ENCODE measurements at places on chromosomes 6 and 20. TPM values are rescaled to one million over a fixed set of nuclear protein-coding genes. Genes with fewer than 3 reads are reported as not detected.
A peak's percentile ranks its signal among the peaks of the same experiment; 100 is the strongest.

DNA sequence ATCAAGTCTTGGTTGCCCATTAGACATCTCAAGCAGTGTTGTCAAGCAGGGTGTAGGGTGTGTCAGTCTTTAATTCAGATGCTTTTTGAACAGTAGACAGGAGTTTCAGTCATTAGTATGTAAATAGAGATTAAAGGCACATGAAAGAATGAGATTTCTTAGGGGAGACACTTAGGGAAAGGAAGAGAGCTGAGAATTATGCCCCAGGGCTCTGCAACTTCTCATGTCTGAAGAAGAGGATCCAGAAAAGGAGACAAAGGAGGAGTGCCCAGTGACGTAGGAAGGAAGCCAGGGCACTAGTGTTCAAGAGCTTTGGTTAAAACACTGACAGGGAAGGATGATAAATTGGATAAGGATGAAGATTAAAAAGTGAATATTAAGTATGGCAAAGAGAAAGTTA is 569.7 kb downstream of the NKAIN2 start:
- DNase-seq = no peak

GRCh38 chr6:166998256-166999144 is 697 bp upstream of the CEP43 start:
- DNase-seq = peak; percentile 79

DNA sequence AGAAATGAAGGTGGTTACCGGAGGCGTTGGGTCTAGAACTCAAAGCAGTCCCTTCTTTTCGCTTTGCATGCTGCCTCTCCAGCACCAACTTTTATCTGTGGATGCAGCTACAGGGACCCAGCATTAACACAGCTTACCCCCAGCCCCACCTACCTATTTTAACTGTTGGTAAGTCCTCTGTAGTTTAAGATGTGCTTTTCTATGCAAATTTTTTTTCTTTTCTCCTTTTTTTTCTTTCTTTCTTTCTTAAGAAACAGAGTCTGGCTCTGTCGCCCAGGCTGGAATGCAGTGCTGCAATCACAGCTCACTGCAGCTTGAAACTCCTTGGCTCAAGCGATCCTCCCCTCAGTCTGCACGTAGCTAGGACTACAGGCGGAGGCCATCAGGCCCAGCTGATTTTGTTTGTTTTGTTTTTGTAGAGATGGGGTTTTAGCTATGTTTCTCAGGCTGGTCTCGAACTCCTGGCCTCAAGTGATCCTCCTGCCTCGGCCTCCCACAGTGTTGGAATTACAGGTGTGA is 6.5 kb upstream of the USP45 start:
- DNase-seq = no peak

- no peak for DNase-seq
These were observed 704.2 kb upstream of the MAP3K7 start for GRCh38 chr6:91291071-91291470.

DNA sequence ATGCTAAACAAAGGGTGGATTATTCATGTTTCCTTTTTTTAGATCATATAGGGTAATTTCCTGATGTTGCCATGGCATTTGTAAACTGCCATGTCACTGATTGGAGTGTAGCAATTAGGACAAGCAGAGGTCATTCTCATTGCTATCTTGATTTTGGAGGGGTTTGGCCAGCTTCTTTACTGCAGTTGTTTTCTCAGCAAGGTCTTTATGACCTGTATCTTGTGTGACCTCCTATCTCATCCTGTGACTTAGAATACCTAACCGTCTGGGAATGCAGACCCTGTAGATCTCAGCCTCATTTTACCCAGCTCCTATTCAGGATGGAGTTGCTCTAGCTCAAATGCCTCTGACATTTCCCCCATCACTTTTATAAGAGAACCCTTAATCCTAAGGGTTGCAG is 53.6 kb downstream of the CDS2 start:
- no peak for DNase-seq

DNA sequence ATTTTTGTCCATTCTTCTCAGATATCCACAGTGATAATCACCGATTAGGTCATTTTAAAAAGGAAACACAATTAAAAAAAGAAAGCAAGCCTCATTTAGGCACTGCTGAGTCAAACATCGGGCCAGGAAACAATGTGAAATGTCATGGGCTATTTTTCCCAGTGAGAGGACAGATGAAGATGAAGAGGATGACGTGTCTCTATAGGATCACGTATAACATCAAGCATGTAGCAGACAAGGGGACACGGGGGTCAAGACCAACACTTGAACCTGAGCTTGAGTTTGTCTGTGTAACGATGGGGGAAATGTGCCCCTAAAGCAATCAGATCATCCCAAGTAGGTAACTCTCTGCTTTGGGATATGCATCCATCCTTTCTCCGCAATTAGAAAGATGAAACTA is 553.2 kb downstream of the CD83 start:
- DNase-seq = no peak

GRCh38 chr20:62741191-62741691 is 32.6 kb downstream of the NTSR1 start:
- DNase-seq = peak; percentile 33

- peak; percentile 84 for DNase-seq
These were observed 715 bp downstream of the SOX12 start for GRCh38 chr20:325889-326644.

CD40 gene
- 3.8 TPM for total RNA-seq

- DNase-seq = no peak
These were observed 80.6 kb downstream of the ATP9A start for GRCh38 chr20:51687630-51688029.

TDRD6 gene
- total RNA-seq = 0.86 TPM

Measured in cardiac septum (tissue), 1 donor.